Activated CD4-positive, alpha-beta T cell treated with anti-CD3 and anti-CD28 coated beads, Interleukin-2, amount 10 ng/mL, durations not matched to agents 24 days and 14 days (primary cell): ENCODE measurements at places on chromosomes 1 and 21. TPM values are rescaled to one million over a fixed set of nuclear protein-coding genes. Genes with fewer than 3 reads are reported as not detected.

DNA sequence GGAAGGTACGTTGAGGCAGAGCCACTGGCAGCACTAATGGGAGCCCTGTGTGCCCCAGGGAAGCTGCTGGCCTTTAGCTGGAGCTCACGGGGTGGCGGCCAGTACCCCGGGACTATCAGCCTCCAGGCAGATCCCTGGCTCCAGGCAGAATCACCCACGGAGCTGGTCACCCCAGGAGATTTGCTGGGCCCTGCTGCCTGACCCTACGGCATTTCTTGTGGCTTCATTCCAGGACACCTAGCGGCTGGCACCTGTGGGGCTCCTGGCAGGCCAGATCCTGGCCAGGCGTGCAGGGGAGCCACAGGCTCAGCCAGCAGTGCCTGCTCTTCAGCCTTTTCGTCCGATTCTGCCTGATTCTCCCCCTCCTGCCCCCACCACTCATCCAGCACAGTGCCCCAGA, 7.1 kb downstream of the PADI1 start:
- H3K4me1 ChIP-seq, result peaks cover 33% of the 10 kb centered on the region
- H3K27ac ChIP-seq, result no peak overlapping the region
- no peak for DNase-seq
- no peaks in the 10 kb centered on the region for H3K36me3 ChIP-seq
- H3K27me3 ChIP-seq, result peaks cover 25% of the 10 kb centered on the region

GRCh38 chr21:39874206-39874605, 7.0 kb downstream of the PCP4 start:
- H3K4me3 ChIP-seq, result no peak overlapping the region
- no peak overlapping the region for H3K27ac ChIP-seq
- no peaks in the 10 kb centered on the region for H3K27me3 ChIP-seq
- no peaks in the 10 kb centered on the region for H3K4me1 ChIP-seq
- no peaks in the 10 kb centered on the region for H3K36me3 ChIP-seq

Gene TIE1
- total RNA-seq, result 0.23 and 0.40 TPM in 2 replicates

GRCh38 chr1:230326971-230327891, 98.9 kb downstream of the PGBD5 start:
- H3K27ac ChIP-seq, result peak overlapping the region; percentile 39
- no peak overlapping the region for H3K4me3 ChIP-seq
- peaks cover 7% of the 10 kb centered on the region for H3K4me1 ChIP-seq
- DNase-seq, result no peak
- no peaks in the 10 kb centered on the region for H3K27me3 ChIP-seq

Gene MYOG
- total RNA-seq, result not detected in 2 replicates

Gene PER3
- total RNA-seq, result 4.2 and 4.8 TPM in 2 replicates

Gene OBSCN
- total RNA-seq, result 21.4 and 22.3 TPM in 2 replicates

GRCh38 chr21:42781971-42782722, 97.2 kb downstream of the WDR4 start:
- peaks cover 30% of the 10 kb centered on the region for H3K4me1 ChIP-seq
- H3K27ac ChIP-seq, result no peak overlapping the region
- no peaks in the 10 kb centered on the region for H3K36me3 ChIP-seq
- no peak overlapping the region for H3K4me3 ChIP-seq
- peaks cover 31% of the 10 kb centered on the region for H3K27me3 ChIP-seq
- no peak for DNase-seq

DNA sequence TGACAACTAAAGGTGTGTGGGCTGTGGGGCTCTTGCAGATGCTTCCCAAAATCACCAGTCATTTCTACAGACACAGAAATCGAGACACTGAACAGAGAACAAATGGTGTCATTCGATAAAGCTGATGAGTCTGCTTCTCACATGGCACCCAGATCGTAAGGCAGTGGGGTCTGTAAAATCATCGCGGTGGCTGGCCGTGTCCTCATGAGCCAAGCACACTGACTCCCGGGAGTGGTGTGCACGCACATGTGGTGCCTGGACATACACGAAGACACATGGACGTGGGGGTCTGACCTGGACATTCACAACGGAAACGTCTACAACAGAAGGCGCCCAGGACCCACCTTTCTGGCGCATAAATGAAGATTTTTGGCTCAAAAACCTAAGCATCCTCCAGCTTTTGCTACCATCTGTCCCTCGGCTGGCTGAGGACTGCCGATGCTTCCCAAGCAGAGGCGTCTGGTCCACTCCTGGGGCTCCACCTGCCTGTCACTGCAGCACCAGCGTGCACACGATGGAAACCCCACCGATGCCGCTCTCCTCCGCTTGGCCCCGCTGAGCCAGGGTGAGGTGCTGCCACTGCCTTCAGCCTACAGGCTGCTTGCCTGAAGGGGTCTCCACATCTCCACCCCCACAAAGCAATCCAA, 6.8 kb downstream of the SMIM1 start:
- H3K27ac ChIP-seq, result no peak overlapping the region
- H3K36me3 ChIP-seq, result peaks cover 31% of the 10 kb centered on the region
- no peak for DNase-seq
- no peaks in the 10 kb centered on the region for H3K27me3 ChIP-seq
- H3K4me1 ChIP-seq, result peaks cover 2% of the 10 kb centered on the region
- no peak overlapping the region for H3K4me3 ChIP-seq

DNA sequence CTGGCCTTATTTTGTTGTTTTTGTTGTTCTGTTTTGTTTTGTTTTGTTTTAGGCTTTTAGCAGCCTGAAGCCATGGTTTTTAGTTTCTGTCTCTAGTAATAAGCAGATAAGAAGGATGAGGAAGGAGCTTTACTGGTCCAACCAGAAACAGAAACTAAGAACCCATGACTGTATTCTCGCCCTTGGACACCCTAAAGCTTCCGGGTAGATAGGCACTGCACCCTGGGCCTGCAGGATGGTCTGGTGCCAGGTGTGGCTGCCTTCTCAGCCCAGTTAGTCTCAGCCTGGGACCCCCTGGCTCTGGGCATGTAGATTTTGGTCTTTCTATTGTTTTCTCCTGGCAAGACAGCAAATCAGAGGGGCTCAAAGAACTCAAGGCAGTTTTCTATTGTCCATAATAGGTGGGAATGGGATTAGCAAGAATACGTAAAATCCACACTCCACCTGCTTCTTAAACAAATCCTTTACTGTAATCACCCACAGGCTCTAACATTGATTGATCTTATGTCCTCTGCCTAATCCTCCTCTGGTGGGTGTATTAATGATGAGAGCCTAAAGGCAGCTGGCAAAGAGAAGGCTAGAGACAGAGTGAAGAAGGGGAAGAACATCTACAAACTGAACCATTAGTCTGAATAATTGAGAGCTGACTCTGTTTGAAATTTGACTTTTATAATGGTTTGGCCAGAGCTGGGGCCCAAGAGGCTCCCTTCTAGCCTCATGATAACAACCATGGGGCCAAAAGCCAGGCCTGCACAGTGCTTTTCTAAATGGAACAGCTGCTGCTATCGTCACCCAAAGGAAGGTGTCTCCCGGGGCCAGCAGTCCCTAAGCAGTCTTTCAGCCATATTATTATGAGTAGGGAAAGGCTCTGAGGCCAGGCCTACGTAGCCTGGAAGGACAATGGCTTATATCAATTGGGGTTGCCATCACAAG, 106.8 kb upstream of the ATP1A1 start:
- no peak for DNase-seq
- H3K27ac ChIP-seq, result no peak overlapping the region
- peaks cover 5% of the 10 kb centered on the region for H3K4me1 ChIP-seq
- no peaks in the 10 kb centered on the region for H3K27me3 ChIP-seq

- H3K4me1 ChIP-seq, result peaks cover 6% of the 10 kb centered on the region
- peaks cover 13% of the 10 kb centered on the region for H3K36me3 ChIP-seq
- H3K27ac ChIP-seq, result no peak overlapping the region
Measured at GRCh38 chr21:31110430-31110829, 72.2 kb upstream of the KRTAP19-8 start.

GRCh38 chr1:47997289-47998200, at the start of gene TRABD2B:
Gene TRABD2B (minus strand): TSS chr1:47997385.
- no peak within 1 kb of the TSS for H3K27ac ChIP-seq
- peaks cover 2% of the 10 kb centered on the region for H3K4me1 ChIP-seq
- DNase-seq, result peak; percentile 91
- no peaks in the 10 kb centered on the region for H3K36me3 ChIP-seq
- peaks cover 41% of the 10 kb centered on the region for H3K27me3 ChIP-seq
- peak within 1 kb of the TSS; percentile 73 for H3K4me3 ChIP-seq

Gene ATP6V1G3
- total RNA-seq, result not detected in 2 replicates

GRCh38 chr1:187498028-187498427, 669.3 kb downstream of the PLA2G4A start:
- no peaks in the 10 kb centered on the region for H3K4me1 ChIP-seq
- no peak overlapping the region for H3K27ac ChIP-seq

DNA sequence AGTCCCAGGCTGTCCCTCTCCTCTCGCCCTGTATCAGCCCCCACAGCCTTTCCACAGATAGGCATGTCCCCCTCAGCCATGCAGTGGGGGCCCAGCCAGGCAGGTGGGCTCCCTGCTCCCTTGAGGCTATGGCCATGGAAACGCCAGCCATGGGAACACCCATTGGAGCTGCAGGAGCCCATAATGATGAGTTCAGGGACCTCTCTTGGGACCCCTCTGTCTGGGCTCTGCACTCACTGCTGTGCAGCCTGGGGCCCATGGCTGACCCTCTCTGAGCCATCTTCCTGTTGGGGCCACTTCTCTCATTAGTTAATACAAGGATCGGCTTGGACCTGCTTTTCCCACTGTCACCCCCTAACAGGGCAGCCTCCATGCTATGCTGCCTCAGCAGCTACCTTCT, 33.2 kb downstream of the WNT3A start:
- H3K27me3 ChIP-seq, result peaks cover 14% of the 10 kb centered on the region
- no peak overlapping the region for H3K4me3 ChIP-seq
- H3K27ac ChIP-seq, result no peak overlapping the region
- no peak for DNase-seq

- no peaks in the 10 kb centered on the region for H3K36me3 ChIP-seq
- no peak for DNase-seq
- H3K27me3 ChIP-seq, result no peaks in the 10 kb centered on the region
- no peaks in the 10 kb centered on the region for H3K4me1 ChIP-seq
- H3K27ac ChIP-seq, result no peak overlapping the region
Measured at GRCh38 chr1:69947837-69948236, 257.5 kb downstream of the LRRC40 start.

Gene UMODL1
- total RNA-seq, result not detected in 2 replicates

DNA sequence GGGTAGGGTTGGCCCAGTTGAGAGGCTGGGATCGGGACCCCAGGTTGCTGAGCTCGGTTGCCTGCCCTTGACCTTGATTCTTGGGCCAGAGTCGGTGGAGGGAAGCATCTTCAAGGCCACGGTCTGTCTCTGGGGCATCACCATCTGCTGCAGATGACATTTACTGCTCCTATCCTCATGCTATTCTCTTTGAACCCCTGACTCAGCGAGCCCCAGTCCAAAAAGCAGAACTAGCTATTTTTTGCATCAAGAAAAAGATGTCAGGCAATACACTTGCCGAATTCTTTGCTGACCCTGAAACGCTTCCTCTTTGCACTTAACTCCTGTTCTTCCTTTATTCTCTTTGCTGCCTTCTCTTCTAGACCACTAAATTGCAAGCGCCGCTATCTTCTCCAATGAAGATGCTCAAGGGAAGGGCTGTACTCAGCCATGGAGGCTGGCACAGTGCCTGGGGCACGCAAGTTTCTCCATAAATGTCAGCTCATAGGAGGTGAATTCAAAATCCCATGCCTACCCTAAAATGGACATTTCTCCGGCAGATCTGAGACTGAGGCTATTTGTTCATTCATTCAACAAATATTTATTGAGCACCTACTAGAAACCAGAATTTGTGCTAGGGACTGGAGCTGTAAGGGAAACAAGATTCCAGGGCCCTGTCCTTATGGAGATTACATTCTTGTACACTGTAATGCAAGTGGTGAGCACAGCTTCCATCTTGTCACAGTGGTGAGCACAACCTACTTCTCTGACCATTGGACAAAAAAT, 20.5 kb upstream of the CAPZB start:
- DNase-seq, result no peak
- no peaks in the 10 kb centered on the region for H3K27me3 ChIP-seq
- H3K27ac ChIP-seq, result peak overlapping the region; percentile 26
- peaks cover 10% of the 10 kb centered on the region for H3K4me1 ChIP-seq

DNA sequence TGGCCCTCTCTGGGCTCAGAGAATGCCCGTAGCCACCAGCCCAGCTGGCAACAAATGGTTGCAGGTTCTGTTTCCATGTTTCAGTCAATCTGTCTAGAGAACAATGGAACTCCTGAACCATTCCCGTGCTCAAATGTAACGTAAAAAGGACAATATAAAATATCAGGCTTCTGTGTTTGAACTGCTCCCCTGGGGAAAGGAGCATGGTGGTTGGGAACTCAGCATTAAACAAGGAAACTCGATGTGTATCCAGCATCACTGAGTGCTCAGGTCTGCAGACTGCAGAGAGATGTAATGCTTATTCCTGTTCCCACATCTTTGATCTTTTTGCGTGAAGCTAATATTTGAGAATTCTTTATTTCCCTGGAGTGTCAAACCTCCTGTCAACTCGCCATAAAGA, 326.5 kb downstream of the KIF26B start:
- DNase-seq, result no peak
- no peaks in the 10 kb centered on the region for H3K4me1 ChIP-seq
- no peaks in the 10 kb centered on the region for H3K36me3 ChIP-seq
- no peaks in the 10 kb centered on the region for H3K27me3 ChIP-seq
- no peak overlapping the region for H3K27ac ChIP-seq

DNA sequence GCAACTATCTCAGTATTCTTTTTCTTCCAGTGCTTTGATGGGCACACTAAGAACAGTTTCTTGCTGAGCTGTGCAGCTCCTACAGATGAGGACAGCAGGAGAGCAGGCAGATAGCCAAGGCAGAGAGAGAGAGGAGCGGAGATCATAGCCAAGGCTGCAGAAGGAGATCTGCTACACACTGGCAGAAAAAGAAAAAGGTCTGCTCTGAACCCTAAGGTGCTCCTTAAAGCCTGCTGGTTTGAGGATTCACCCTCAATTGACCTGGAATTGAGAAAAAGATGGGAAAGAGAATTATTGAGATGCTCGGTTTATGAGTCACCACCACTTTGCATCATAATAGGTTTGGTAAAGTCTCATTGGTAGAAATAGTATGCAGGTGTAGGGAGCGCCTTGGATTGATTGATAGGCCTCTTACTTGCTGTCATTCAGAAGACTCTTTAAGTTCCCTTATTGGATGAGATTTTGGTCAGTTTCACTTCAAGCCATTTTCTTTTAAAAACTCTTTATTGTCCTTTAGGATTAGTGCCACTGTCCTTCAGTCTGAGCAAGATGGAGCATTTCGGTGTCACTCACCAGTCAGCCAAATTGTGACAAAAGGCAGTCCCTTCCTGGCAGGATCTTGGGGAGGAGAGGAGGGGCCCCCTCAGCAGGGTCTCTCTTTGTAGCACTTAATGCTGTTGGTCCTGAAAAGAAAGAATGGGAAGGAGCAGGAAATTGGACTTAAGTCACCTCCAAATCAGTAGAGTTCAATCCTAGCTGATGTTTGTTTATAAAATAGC, 685.0 kb downstream of the ADGRL2 start:
- H3K36me3 ChIP-seq, result no peaks in the 10 kb centered on the region
- no peaks in the 10 kb centered on the region for H3K27me3 ChIP-seq
- H3K4me1 ChIP-seq, result no peaks in the 10 kb centered on the region
- no peak overlapping the region for H3K4me3 ChIP-seq
- no peak overlapping the region for H3K27ac ChIP-seq

Gene F5
- 46.3 and 51.3 TPM in 2 replicates for total RNA-seq

Gene ZNF695
- total RNA-seq, result 0.65 and 0.95 TPM in 2 replicates

Gene CXADR
- 0.16 and 0.33 TPM in 2 replicates for total RNA-seq

GRCh38 chr1:46152016-46152415, 19.6 kb upstream of the PIK3R3 start:
- no peak overlapping the region for H3K4me3 ChIP-seq
- H3K36me3 ChIP-seq, result no peaks in the 10 kb centered on the region
- H3K27me3 ChIP-seq, result peaks cover 2% of the 10 kb centered on the region
- H3K4me1 ChIP-seq, result no peaks in the 10 kb centered on the region
- no peak overlapping the region for H3K27ac ChIP-seq

Gene CACHD1
- 0.14 and 0.23 TPM in 2 replicates for total RNA-seq
